ENCODE measurements at places on chromosomes 13 and 19. TPM values are rescaled to one million over a fixed set of nuclear protein-coding genes. Genes with fewer than 3 reads are reported as not detected.

- no peak for DNase-seq
Observed at GRCh38 chr19:18102916-18103542, 5.5 kb downstream of the MAST3 start.

- DNase-seq = no peak
Observed at GRCh38 chr19:21750586-21751128, 16.7 kb downstream of the ZNF100 start.

DNA sequence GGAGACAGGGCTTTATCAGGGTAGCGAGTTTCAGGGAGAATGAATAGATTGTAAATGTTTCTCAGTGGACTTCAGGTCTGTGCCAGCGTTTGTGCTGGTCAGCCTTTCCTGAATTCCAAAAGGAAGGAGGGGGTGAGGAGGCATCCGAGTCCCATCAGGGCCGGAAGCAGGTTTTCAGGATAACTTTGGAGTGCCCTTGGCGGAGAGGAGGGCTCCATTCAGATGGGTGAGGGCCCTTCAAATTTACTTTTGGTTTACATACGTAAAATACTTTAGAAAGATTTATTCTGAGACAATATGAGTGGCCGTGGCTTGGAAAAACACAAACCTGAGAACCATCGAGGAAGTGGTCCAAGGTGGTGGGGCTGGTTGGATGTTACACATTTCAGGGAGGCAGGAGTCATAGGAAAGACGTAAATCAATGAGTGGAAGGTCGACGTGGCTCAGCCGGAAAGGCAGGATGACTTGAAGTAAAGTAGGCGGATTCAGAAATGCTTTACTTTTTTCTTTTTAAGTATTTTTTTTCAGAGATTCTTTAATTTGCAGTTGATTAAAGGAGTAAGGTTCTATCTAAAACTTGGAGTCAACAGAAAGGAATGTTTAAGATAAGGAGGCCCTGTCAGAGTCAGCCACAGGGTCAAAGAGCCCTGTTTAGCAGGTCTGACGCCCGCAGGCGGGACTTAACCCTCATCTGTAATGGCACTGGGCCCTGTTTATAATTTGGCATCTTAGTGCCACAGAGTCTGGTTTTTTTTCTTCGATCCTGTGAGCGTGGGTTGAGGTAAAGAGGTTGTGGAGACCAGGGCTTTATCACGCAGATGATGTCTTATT lies 32.8 kb downstream of the ATP11A start:
- peak; percentile 99 for DNase-seq

- no peak for DNase-seq
Observed at GRCh38 chr19:39017026-39017425, 15.3 kb downstream of the FBXO27 start.

DNA sequence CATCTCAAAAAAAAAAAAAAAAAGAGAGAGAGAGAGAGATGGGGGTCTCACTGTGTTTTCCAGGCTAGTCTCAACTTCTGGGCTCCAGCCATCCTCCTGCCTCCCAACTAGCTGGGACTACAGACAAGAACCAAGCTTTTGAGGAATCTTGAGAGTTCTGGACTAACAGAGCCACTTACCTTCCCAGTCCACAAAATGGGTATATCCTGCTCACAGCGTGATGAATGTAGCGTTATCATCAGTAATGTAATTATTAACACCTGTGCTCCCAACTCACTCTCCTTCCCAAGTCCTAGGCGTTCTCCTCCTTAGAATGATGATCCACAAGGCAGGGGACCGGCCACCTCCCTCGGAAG lies 4.6 kb upstream of the NANOS3 start:
- DNase-seq = no peak

GRCh38 chr19:19101540-19101939 lies 36.7 kb downstream of the TMEM161A start:
- no peak for DNase-seq

GRCh38 chr19:478976-479375 lies 17.3 kb upstream of the MADCAM1 start:
- no peak for DNase-seq

DNA sequence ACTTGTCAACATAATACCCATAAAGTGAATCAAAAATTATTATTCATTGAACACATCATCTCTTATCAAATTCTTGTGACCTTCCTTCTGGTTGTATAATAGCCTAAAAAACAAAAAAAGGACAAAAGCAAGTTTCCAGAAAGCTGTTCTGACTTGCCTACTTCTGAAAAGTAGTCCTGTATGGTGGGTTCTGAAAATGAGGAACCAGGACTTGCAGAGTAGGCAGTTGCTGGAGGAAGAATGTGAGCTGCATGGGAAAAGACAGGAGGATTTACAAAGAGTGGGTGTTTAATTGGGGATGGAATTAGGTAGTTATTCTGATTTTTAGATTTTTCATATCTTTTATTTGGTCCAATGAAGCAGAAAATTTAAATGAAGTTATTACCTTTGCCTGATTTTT lies 56.7 kb downstream of the RCBTB2 start:
- DNase-seq = no peak

DNA sequence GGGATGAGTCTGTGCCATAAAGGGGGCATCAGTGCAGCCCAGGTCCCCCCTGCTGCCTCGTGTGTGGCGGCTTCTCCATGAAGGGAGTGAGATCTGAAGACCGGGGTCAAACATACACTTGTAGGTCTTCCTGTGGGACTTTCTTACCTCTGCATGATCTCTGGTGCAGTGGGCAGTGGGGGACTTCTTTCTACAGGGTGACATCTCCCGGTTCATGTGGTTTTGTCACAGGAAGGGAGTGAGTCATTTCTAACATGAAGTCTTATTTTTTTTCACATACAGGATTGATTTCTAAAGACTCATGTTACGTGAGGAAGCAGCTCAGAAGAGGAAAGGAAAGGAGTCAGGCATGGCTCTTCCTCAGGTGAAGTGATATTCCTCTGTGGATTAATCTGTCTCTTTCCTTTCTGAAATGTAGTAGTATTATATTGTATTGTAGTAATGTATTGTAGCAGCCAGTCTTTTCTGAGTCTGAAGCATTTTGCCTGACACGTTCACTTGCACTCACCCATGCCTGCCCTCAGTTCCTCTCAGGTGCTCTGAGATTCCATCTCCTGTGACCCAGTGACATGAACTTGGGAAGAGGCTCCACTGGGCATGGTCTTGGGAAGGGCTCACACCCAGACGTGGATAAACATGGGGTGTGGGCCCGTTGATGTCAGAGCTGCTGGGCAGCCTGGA lies 15.7 kb downstream of the ZNF808 start:
- DNase-seq = no peak

DNA sequence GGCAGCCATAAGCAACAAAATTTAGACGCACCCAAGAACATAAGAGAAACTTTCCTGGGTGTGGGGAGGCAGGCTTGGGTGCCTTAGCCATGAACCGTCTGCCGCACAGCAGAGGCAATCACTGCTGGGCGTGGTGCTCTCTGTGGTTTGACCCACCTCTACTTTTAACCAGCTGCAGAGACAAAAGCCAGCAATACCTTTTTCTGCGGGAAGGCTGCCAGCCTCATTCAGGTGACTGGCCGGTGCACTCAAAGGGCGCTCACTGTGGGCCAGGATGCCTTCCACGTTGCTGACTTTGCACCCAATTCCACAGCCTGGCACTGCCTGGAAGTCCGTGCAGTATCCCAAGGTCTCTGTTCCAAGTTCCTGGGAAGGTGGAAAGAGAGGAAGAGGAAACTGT lies 69.1 kb downstream of the ATP7B start:
- DNase-seq = peak; percentile 41

DNA sequence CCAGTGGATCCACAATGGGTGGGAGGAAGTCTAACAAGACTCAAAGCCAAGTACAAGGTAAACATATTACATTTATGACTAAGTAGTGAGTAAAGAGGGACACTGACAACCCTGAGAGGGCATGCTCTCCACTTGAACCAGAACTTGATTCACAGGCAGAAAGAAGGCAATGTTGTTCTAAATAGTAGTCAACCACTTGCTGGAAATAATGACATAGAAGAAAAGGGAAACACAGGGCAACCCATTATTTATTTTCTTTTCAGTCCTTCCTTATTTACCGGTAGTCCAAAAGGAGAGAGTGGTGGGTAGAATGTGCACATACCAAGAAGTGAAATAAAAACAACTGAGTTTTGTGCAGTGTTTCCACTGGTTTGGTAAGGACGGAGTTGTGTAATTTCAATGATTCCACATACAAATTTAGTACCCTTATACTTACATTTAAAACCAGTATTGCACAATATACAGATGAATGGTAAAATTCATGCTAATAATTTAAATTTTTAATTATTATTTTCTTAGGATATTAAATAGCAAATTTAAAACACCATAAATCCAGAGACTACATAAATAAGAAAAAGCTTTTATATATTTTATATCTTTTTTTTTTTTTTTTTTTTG lies 65.9 kb downstream of the ENOX1 start:
- DNase-seq = no peak

DNA sequence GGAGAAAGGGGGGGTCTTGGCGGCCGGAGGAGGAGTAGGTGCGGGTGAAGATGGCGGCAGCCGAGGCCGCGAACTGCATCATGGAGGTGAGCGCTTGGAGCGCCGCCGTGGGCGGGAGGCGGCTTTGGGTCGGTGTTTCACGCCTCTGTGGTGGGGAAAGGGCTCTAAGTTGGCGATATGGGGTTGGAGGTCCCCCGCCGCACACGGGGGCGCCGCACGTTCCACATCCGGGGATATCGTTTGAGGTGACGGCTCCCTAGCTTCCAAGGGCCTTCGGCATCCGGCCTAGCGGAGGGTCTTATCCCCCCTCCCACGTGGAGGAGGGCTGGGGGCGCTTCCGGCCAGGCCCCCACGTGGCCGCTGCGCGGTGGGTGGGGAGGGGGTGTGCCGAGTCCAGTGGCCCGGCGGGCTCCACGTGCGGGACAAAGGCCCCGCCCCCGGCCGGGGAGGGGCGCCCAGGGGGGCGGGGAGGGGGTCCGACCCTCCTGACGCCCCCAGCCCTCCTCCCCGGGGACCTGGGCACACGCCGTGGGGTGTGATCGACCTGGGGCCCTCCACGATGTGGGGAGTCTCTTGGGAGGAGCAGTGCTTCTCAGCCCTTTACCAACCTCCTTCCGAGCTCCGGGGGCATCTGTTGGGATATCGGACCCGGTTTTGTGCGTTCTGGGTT lies at the start of gene PRMT1:
PRMT1 (plus strand) TSS at position 41 of the 670 bp plus-strand sequence; CDS start at position 51, 10 bp downstream.
- no peak for DNase-seq

- DNase-seq = no peak
Observed at GRCh38 chr13:40391788-40392187, 274.7 kb downstream of the FOXO1 start.

DNA sequence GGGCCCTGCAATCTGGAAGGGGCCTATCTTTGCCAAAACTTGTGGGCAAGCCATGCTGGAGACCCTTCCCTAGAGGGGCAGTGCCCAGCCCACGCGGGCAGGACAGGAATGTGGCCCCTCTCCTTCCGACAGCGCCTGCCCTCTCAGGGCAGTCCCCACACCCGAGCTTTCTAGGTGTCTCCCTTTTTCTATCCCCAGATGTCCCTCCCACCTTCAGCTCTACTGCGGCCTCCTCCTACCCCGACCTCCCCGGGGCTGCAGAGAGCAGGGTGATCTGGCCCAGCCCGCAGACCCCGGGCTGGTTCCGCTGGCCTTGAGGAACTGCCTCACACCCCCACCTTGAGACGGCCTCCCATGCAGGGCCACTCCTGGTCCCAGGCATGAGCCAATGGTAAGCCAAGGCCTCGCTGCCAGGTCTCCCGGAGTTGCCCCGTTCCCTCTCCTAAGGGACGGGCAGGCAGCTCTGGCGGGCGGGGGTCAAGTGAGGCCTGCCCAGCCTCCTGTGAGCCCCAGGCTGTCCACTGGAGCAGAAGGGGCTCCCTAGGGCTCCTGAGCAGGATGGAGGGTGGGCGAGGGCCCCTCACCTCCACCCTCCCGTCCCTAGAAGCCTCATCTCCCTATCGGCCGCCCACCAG lies 39.7 kb downstream of the KLF2 start:
- DNase-seq = no peak

DNA sequence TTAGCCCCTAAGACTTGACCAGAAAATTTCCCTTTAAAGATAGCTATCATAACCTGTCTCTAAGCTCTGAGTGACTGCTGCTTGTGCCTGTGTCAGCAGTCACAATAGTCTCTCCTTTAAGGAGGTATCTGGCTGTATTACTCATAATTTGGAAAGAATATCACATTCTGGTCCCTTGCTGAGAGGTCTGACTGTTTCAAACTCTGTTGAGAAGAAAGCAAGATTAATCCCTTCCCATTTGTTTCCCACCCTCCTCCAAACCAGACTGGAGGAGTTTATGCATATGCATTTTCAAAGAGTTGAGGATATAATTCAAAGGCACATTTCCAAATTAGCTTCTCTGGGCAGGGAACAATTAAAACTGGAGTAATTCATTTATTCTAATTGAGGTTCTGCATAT lies 2.3 kb downstream of the HTR2A start:
- no peak for DNase-seq

DNA sequence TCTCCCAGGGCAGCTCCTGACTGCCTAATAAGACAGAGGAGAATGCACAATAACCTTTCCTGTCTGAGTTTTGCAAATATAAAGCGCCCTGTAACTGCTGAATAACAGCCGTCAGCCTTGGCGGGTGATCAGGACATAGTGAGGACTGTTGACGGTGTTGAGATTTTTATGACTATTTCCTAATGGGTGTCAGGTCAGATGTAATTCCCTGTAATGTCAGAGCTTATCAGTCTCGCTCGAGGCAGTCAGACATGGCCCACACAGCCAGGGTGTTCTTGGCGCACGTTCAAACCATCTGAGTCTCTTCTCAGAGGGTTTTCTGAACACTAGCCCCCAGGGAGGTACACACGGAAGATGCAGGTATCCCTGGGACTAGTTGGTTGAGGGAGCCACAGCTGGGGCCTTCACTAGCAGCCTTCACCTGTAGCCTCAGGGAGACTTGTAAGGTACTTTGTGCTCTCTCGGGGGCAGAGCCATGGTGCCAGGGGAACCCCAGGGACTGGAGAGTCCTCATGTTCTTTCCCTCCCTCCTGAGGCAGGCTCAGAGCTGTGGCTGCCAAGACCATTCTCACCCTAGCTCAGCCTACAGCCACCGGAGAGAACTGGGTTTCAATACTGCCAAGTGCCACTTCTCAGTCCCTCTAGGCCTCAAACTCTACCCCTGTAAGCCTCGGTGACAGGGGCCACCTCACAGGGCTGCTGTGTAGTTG lies 213.1 kb downstream of the UQCRFS1 start:
- no peak for DNase-seq

DNA sequence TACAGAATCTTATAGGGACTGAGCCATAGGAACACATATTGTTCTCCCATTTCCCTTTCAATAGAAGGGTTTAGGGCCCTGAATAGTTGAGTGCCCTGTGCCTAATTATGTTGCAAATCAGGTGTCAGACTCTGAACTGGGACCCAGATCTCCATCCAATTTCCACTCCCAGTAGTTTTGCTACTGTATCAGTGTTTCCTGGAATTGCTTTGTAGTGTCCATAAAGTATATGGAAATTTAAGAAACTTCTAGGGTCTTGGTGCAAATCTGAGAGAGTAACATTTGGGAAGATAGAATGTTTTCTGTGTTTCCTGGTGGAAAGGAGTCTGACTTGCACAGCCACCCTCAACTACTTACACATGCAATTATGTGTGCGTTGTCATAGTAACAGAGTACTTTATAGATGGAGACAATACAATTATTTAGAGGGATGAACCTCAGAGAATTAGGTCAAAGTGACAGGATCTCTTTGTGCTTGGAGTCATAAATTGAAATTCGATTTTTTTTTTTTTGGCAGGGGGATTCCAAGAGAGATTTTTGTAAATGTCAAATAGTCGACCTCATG lies 646 bp upstream of the SLC10A2 start:
- no peak for DNase-seq

KASH5 gene
- total RNA-seq = 0.39 TPM

MAMSTR gene
- 3.9 TPM for total RNA-seq

JSRP1 gene
- 1.1 TPM for total RNA-seq

GIPR gene
- total RNA-seq = 5.8 TPM

NECTIN2 gene
- total RNA-seq = 115 TPM
